ENCODE measurements at places on chromosomes 4 and X.

- no peak for DNase-seq
These were observed 255.8 kb downstream of the OPHN1 start for GRCh38 chrX:68177542-68177941.

DNA sequence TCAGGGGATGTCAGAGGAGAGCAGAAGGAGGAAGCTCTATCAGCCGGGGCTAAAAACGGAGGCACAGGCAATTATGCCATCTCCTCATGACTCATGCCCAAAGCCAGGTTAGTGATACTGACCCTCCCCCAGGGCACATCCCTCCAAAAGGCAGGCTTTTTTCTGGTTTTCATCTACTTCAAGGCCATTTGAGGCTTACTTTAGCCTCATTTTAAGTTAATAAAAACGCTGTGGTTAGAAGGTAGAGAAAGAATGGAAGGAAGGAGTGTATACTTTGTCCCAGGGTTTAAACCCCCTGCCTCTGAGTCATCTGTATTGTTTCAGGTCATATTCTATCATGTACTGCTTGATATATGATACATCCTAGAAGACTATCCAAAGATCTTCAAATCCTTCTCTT, 89.7 kb upstream of the NDP start:
- DNase-seq, result no peak

DNA sequence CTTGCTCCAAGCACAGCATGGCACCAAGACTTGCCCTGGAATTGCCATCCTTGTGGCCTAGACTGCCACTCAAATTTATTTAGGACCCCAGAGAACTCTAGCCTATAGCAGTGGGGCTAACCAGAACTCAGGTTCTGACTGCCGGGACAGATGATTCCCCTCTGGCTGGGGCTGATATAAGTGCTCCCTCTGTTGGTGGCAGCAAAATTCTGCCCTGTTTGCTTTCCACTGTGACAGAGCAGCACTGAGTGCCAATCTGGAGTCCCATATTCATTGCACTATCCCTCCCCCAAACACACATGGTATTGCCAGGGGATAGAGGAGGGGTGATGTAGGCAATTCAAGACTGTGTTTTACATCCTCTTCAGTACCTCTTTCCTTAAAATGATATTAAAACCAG, 1081.9 kb downstream of the FAT4 start:
- DNase-seq, result no peak

DNA sequence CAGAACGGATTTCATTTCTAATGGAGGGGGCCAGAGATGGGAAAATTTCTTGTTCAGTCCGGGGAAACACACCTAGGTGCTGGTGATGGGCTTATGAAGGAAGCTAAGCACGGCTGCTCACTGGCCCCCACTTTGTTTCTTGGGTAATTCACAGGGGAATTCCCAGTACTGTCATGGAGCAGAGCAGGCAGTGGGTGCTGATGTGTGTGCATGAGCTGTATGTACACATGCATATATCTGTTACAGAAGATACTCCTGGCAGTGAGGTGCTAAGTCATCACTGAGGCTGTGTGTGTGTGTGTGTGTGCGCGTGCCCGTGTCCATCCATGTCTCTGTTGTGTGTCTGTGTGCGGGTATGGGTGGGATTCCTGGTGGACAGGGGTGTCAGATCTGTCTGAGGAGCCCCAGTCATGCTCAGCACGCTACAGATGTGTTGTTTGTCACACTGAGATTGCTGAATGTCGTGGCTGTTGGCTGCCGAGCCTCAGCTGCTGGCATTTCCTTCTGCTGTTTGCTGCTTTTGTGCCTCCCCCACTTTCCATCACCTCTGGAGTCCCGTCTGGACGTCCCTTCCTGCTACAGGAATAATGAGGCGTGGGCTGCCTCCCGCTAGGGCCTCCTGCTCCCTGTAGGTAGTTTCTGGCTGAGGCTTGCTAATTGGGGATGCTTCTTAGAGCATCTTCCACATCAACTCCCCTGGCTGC, 53.3 kb downstream of the JADE1 start:
- DNase-seq, result no peak

GRCh38 chr4:169658975-169659715, 38.8 kb downstream of the CLCN3 start:
- no peak for DNase-seq

DNA sequence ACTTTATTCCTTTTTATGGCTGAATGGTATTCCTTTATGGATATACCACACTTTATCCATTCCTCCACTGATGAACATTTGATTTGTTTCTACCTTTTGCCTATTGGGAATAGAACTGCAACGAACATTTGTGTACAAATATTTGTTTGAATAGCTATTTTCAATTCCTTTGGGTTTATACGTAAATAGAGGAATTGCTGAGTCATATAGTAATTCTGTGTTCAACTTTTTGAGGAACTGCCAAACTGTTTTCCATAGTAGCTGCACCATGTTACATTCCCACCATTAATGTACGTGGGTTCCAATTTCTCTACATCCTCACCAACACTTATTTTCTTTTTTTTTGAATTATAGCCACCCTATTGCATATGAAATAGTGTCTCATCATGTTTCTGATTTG, 156.5 kb upstream of the ATP6AP2 start:
- no peak for DNase-seq

- no peak for DNase-seq
These were observed 23.7 kb upstream of the FBXW7 start for GRCh38 chr4:152559641-152560040.

- no peak for DNase-seq
These were observed 4.3 kb downstream of the XKRX start for GRCh38 chrX:100924375-100924774.

DNA sequence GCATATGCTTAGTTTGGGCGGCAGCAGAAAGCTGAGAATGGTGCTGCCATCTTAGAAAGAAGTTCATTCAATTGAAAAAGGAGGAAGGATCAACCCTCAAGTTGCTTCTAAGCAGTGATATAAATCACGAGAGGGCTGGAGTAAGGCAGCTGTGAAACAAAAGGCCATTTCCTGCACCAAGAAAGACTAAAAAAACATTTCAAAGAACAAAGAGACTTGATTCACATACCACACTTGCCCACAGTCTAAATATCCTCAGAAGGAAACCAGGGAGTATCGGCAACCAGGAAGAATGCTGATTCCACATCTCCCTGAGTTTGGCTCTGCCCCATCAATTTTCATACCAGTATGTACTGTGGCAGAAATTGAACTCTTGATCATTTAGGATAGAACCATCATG, 240.1 kb downstream of the OPHN1 start:
- DNase-seq, result no peak

DNA sequence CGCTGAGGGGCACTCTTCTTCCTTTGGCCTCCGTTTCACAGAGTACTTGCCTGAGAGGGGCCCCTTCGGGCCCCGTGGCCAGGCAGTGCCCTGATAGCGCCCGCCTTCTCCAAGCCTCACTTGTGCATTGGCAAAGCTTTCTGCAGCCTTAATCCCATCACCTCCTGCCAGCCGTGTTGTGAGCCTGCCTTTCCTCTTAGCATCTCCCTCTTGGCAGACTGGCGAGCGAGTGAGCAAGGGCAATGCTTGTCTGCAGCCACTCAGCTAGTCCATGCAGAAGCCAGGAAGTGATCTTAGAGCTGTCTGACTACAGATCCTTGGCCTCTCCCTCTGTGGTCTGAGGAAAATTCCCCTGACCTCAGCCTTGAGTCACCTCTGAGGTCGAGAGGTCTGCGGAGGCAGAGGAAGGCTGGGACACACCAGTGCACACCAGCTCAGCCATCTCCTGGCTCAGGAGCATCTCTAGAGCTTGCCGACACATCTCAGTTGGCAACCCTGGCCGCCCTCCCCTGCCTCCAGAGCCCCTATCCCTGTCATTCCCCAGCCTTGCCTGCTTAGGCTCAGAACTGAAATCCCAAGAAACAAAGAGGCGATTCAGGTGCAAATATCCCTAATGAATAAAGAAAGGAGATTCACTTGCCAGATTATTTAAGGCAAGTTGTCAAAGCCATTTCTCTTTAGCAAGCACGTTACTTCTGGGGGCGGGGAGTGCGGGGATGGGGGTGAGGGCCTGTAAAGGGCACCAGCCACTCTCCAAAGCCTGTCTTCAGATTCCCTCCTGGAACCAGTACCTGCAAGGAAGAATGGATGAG, 143.5 kb upstream of the MAMLD1 start:
- no peak for DNase-seq

GRCh38 chr4:8730159-8730558, 137.6 kb downstream of the CPZ start:
- DNase-seq, result no peak
